ENCODE measurements at places on chromosomes 2 and 18. TPM values are rescaled to one million over a fixed set of nuclear protein-coding genes. Genes with fewer than 3 reads are reported as not detected.

- no peak for DNase-seq
Observed at GRCh38 chr2:21037671-21038108, 6.2 kb downstream of the APOB start.

DNA sequence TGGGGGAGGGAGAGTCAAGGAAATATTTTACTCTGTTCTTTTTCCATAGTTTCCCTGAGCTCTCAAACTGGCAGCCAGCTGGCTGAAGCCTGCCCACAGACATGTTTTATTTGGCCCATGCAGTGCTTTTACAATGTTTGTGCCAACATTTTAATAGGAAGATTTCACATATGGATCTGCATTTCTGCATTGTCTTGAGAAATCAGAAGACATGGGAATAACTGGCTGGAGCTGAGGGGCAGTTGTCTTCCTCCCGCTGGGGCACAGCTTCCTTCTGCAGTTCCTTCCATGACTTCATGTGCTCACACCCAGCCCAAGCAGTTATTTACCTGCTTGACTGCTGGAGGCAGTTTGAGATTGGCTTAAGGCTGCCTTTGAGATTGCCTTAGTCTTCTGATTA lies 74.4 kb downstream of the PLCL1 start:
- DNase-seq = no peak

DNA sequence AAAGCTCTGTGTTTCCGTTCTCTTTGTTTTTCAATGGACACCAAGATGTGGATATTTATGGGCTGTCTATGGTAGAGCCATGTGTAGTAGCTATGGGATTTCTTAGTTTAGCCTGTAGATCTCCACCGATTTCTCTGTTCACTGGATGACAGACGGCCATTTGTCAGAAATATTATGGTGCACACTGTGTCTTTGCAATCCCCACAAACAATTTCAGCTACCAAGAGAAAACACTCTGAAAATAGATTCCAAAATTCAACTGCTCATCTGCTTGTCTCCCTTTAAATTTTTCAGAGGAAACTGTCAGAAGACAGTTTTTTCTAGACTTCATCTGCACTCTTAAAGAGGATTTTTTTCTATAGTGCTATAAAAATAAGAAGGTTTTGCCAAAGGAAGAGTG lies 166.8 kb downstream of the CD226 start:
- DNase-seq = no peak

- no peak for DNase-seq
Observed at GRCh38 chr2:241815477-241816430, 6.8 kb downstream of the NEU4 start.

DNA sequence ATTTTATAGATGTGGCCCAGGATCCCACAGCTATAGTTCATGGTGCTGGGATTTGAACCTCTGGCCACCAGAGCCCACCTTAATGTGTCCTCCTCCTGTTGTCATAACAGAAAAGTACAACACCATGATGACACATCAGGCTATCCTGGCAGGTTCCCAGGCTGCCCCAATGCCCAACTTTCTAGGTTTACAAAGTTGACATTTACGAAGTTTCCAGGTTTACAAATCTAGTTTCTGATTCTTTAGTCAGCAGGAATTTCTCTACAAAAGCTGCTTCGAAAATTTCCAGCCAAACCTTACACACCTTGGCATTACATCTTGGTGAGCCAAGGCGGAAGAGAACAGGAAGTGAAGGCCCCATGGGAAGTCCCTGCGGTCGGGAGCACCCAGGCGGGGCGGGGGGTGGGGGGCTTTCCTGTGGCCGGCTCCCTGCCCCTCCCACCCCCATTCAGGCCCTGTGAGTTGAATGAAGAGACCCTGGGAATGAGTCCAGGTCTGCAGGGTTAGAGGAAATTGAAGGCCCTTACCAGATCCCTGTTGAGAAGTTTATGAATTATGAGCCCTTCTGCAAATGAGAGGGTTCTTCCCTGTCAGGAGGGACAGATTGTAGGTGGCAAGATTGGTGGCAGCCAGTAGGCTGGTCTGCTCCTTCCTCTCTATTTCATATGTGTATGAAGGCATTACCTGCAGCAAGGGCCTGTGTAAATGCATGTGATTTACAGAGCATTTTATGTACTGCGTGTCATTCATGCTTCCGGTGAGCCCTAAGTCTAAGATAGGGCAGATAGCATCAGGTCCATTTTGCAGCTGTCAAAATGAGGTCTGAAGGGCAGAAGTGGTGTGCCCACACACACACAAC lies 11.1 kb upstream of the IL1RN start:
- no peak for DNase-seq

- DNase-seq = no peak
Observed at GRCh38 chr2:136060416-136060815, 57.5 kb downstream of the CXCR4 start.

GRCh38 chr2:25822190-25823117 lies 55.8 kb downstream of the ASXL2 start:
- peak; percentile 38 for DNase-seq

GRCh38 chr2:202016579-202017227 lies 17.0 kb upstream of the FZD7 start:
- DNase-seq = peak; percentile 80

DNA sequence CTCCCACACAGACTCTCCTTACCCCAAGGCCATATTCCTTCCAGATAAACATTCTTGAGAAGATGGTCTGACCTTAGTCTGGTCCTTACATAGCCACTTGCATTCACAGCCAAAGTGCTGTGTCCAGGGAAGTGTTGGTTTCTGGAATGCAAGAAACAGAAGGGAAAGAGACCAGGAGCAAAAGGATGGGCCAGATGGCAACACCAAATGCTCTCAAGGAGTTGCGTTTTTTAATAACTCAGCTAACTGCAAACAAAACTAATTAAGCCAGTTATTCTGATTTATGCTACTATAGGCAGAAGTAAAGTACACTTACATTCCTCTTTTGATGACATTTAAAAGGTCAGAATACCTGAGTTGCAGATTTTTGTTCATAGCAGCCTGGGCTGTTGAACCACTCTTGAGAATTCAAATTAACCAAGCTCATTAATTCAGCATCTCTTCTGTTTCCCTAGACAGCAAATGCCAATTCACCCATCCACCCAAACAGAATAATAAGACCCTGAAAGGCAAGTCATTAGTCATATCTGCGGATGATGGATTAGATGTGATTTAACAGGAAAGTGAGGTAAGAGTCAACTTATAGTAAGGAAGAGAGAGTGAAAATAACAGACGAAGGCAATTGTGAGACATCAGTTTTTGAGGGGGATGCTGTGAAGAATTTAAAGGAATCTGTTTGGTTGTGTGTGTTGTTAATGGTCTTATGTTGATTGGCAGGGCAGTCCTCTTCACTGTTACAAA lies 18.8 kb downstream of the CCDC85A start:
- no peak for DNase-seq

DNA sequence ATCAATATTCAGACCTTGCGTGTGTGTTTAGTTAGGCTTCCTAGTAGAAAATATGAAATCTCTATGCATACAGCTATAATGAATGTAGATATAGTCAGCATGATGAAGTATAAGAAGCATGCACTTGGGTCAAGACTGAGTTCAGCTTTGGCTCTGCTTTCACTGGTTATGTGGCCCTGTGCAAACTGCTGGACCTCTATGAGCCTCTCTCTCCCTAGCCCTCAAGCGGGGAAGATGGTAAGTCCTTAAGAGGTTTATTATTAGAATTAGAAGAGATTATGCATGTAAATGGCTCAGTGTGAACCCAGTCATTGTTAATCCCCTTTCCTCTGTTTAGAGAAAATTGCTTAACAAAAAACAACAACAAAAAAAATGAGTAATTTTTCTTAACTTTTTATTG lies 178.8 kb upstream of the NXPH2 start:
- DNase-seq = no peak

GRCh38 chr18:79974025-79974654 lies 9.7 kb downstream of the HSBP1L1 start:
- no peak for DNase-seq

Gene TMEM198
- total RNA-seq = 1.9 TPM

Gene STON1
- 5.0 TPM for total RNA-seq

Gene XRCC5
- 197 TPM for total RNA-seq
